Esophagus squamous epithelium (tissue), 5 donors: ENCODE measurements at places on chromosomes 11 and 22. TPM values are rescaled to one million over a fixed set of nuclear protein-coding genes. Genes with fewer than 3 reads are reported as not detected.

DNA sequence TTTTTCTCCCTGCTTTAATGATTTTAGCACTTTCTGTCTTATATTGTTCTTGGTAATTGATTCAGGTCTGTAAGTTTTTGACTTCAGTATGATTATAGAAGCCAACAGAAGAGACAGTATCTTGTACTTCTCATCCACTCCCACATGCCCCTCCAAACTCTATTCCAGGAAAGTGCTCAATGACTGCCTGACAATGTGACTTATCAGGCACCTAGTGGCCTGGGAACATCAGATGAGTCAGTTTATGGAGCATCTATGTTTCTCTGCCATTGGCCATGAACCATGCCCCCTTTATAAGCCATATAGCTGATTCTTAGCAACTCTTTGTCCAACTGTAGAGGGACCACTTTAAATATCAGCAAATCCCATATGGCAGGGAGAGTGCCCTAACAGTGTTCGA is 179.2 kb upstream of the MTMR2 start:
- DNase-seq: no peak

Gene C11orf91
- not detected for total RNA-seq

Gene TEX12
- total RNA-seq: not detected

DNA sequence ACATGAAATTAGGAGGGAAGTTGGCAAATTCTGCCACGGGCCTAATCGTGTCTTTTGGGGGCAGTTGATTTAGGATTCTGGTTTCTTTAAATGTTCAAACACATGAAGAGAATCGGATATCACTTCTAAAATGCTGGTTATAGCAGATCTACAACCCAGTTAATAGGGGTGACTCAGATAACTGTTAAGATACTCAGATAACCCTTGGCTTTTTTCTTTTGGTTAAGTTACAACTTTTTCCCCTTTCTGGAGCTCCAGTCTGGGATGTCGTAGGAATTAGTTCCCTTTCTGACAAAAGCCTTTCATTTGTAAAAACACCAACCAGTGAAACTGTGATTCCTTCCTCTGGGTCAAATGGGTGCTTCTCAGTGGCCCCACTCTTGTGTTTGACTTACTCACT is 976 bp downstream of the DEPDC7 start:
- no peak for DNase-seq

GRCh38 chr11:134287561-134287960 is 11.4 kb downstream of the GLB1L3 start:
- no peak for DNase-seq

DNA sequence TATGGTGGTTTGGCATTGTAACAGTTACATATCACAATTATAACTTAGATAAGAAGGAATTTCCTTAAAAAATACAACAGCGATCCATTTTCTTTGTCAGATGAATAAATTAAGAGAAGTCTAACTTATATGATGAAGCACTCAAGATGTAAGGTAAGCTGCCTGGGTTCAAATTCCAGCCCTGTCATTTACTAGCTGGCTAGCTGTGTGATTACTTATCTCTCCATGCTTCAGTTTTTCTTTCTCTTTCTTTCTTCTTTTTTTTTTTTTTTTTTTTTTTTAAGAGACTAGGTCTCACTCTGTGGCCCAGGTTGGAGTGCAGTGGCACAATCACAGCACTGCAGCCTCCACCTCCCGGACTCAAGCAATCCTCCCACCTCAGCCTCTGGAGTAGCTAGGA is 22.2 kb upstream of the LDHA start:
- no peak for DNase-seq

Gene SLC22A6
- not detected for total RNA-seq

DNA sequence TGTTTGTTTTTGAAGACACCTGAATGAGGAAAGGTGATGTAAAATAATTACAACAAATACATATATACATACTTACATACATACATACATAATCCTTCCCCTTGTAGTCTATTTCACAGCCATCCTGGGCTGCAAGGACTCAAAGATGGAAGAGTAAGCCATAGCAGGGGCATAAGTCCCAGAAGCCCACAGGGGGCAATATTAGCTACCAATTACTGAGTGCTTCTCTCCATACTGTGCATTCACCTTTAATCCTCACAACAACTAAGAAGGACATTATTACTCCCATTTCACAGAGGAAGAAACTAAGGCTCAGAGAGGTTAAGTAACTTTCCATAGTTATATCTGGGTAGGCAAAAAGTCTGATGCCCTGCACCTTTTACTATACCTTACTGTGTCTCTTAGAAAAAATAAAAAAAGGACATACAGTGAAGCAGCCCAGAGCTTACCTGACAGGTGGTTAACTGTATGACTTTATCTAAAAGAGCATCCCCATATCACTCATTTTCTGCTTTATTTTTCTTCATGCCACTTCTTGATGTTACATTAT is 2.7 kb downstream of the SERGEF start:
- no peak for DNase-seq

DNA sequence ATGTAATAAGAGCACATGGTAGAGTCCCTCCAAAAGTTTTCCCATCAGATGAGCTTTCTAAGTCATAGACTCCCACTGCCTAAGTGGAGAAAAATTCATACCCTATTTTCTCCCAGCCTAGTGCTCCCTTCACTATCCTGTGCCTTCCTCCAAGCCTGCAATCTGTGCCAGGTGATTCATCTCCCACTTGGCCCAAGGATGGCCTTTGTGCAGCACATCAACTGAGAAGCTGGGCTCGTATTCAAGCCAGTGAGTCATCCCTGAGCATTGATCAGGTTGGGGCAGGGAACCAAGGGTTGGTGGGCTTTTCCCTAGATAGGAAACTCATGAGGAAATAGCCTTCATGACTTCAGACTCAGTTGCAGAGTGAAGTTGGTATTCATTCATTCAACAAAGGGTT is 64.6 kb downstream of the PANX1 start:
- DNase-seq: no peak

Gene JRKL
- total RNA-seq: 4.7 TPM

GRCh38 chr11:102419181-102419580 is 33.4 kb downstream of the TMEM123 start:
- no peak for DNase-seq

Gene HBG1
- not detected for total RNA-seq

Gene RCOR2
- not detected for total RNA-seq

DNA sequence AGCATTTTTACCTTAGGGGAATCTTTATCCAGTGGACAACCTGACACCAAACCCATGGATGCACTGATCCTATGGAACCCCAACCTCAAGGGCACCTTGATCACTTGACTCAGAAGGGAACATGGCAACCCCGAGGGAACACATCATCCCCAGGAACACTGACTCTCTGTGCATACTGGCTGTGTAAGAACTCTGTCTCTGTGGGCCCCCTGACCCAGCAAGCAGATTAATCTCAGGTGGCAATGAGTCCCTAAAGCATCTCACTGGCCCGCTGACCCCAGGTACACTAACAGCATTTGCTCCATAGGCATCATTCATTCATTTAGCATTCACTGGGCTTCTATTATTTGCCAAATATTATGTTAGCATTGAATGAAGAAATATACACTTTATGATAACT is 16.9 kb downstream of the EIF3F start:
- DNase-seq: no peak

Gene MYRF
- 0.22 TPM for total RNA-seq

DNA sequence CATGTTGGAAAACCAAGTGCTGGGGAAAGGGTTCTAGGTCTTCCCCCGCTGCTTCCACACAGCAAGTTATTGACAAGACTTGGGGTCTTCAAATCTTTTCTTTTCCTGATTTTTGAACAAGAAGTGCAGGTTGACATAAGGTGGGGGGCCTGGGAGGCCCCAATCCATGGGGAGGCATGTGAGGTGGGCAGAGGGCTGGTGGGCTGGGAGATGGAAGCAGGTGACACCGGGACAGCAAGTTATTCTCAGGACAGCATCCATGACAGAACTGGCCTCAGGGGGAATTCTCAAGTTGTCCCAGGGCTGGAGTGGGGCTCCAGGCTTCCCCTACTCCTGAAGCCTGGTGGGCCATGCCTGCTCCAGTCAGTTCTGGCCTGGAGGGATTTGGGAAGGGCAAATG is 5.5 kb downstream of the FGF19 start:
- DNase-seq: no peak

DNA sequence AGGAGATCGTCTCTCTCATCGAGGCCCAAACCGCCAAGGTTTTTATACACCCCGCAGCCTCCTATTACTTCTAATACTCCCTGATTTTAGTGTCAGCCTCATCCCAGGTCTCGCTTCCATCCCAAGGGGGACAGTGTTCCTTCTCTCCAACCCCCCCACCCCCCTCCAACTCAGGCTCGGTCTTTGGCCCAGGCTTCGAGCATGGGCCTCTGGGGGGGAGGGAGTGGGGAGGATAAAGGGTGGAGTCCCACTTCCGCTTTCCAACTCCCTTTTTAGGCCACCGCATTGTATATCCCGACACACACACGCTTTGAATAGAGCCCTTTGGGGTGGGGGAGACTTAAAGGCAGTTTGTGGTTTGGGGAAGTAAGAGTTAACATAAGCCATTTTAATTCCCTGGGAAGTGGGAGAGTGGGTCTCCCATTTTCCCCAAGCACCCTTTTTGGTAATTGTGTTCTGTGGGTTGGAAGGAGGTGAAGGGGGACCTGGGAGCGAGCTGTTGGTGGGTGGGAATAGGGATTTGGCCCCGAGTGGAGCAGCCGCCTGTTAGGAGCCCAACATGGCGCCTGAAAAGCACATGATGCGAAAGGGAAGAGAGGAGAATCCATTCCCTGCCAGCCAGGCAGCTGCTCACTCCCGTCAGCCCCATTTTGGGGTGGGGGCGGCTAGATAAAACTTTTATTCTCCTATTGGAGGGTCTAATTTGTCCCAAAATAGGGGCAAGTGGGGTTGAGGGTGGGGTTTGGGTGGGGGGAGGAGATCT is 844 bp downstream of the PCF11 start:
- DNase-seq: no peak

DNA sequence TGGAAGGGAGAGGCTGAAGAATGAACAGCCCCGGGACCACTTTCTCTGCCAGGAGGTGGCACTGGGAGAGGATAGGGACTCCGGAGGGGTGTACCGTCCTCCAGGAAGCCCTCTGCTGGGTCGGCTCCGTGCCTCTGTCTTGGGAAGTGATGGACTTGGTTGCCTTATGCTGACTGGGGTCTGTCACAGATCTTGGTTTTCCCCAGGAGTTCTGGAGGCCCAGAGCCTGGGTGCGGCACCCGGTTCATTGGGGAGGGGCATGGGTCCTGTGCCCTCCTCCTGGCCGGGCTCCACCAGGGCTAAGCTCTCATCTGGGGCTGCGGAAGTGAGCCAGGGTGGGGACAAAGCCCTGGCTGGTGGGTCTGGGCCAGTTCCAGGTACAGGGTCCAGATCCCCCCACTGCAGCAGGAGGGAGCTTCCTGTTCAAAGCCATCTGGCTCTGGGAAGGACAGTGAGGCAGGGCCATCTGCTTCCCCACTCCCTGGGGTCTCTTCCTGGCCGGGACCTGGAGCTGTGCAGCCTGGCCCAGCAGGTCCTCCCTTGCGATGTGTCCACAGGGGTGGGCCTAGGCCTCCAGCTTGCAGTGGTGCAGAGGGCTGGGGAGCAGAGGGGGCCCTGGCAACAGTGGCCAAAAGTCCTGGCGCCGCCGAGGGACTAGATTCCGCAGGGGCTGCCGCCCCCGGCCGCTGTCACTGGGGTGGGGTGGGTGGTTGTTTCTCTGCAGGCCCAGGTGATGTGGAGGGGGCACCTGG is 1.1 kb upstream of the AP2A2 start:
- no peak for DNase-seq

- no peak for DNase-seq
Measured at GRCh38 chr11:114821621-114822412, 143.5 kb downstream of the NXPE2 start.

- no peak for DNase-seq
Measured at GRCh38 chr11:11218629-11218986, 134.4 kb downstream of the CSNK2A3 start.

DNA sequence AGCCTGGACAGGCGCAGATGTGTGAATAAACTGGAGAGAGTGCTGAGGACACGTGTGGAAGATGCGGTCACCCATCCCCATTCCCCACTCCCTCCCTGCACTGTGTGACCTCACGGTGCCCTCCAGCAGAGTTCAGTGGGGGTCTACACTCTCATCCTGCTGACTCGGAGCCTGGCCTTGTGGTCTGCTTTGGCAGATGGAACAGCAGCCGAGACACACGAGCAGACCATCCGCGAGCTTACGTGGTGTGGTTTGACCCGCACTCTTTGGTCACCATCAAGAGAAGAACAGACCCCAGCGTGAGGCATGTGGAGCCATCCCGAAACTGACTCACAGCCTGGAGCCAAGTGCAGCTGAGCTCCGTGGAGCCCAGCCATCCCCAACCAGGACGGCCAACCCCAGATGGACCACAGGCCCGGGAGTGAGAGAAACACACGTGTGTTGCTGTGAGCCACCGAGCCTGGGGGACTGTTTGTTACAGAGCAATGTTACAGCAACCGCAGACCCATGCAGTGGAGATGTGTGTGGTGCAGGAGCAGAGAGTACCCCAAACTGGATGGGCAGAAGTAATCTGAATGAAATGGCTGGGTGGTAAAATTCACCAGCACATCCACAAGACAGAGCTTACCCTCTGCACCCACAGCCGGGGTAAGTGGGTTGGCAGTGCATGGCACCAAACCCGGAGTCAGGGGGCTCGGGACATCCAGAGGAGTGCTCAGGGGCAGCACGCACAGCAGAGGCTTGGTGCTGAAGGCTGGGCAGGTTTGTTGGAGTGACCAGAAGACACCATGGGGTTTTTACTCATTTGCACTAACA is 90.7 kb downstream of the RTL6 start:
- no peak for DNase-seq

- no peak for DNase-seq
Measured at GRCh38 chr11:64090806-64091516, 55.2 kb downstream of the FLRT1 start.

Gene MUC15
- 21.9 TPM for total RNA-seq

DNA sequence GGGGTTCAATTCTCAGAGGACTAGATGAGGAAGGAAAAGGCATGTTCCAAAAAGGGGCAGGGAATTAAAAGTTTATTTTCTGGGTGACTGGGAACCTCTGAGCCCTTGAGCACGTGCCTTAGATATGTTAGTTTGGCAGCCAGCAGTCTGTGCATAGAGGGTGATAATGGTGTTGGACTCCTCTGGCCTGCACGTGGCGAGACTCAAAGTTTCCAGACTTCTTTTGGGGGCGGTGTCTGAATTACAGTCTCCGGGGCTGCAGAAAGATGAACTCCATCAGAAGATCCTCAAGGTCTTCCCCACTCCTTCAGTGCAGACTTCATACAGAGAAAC is 861 bp upstream of the ZNRF3 start:
- no peak for DNase-seq

Gene EHD1
- total RNA-seq: 32.8 TPM

DNA sequence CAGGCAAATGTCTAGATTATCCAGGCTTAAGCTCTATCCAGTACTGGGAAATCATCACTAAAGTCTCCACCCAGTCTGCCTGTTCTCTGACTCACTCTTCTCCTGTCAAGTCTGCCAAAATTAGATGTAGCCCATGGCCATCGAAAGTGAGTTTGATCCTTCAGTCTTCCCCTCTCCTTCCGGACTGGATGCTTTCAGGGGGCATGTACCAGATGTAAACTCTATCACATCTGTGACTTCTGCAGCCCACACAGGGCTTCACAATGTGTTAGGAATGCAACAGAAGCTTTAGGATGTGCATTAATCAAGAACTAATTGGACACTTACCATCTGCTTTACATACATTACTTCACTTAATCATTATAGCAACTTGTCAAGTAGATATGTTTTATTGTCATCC is 12.3 kb downstream of the ME3 start:
- DNase-seq: no peak

- DNase-seq: no peak
Measured at GRCh38 chr22:23414727-23415489, 165.2 kb downstream of the IGLL1 start.

Gene KCNQ1
- 3.1 TPM for total RNA-seq

Gene CHRDL2
- not detected for total RNA-seq

- no peak for DNase-seq
Measured at GRCh38 chr11:65911682-65912568, 6.9 kb downstream of the C11orf68 start.
